ENCODE measurements at places on chromosomes 1 and 21.

GRCh38 chr1:67893126-67893495, 59.8 kb upstream of the GNG12 start:
- DNase-seq: no peak

DNA sequence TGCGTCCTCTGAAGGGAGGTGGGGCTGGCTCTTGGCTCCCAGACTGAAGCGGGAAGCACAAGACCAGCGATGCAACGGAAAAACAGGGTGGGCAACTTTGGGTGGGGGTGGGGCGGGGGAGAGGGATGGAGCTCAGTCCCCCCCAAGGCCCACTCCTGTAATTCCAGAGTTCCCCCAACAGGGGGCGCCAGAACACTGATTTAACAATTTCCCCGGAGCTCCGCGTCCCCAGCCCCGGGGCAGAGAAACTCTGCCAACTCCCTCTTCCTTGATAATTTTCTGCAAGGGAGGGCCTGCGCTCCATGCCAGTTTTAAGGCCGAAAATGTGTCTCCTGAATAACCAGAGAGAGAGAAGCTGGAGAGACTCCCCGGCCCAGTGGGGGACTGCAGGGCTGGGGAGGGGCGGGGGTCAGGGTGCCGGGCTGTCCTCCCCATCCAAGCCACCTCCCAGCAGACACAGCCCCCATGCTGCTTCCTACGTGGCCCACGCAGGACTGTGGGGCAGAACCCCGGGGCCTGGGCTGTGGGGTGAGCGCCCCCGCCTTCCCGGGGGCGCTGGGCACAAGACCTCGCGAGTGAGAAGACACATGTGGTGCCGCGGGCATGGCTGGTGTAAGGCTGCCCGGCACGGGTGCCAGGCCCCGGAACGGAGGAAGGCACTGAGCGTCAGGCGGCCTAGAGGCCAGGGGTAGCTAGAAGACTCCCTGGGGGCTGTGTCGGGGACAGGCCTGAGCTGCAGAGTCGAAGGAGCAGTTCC, 51.4 kb downstream of the KIF21B start:
- DNase-seq: peak; percentile 64

DNA sequence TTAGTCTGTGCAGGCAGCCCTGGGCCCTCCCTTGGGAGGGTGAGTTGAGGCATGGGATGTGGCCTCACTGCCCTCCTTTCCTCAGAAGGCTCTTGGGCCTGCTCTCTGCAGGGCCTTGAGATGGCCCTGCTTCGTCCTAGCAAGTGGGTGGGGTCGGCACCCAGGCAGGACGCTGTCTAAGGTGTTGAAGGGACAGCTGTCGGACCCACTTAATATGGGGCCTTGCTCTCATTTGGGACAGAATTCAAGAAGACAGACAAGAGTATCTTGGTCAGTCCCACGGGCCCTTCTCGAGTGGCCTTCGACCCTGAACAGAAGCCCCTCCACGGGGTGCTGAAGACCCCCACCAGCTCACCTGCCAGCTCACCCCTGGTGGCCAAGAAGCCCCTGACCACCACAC, 26.0 kb upstream of the PDXK start:
- DNase-seq: no peak

GRCh38 chr1:56569661-56570060, 9.7 kb downstream of the PLPP3 start:
- DNase-seq: no peak

- no peak for DNase-seq
These were observed 85.6 kb upstream of the ZRANB2 start for GRCh38 chr1:71166178-71167173.

GRCh38 chr1:11796036-11796828, 9.5 kb downstream of the MTHFR start:
- no peak for DNase-seq

- DNase-seq: no peak
These were observed 15.7 kb upstream of the LUZP1 start for GRCh38 chr1:23184212-23184934.

- no peak for DNase-seq
These were observed 1.1 kb upstream of the PRXL2B start for GRCh38 chr1:2585318-2586092.

GRCh38 chr1:1908506-1908791, 6.6 kb upstream of the CALML6 start:
- no peak for DNase-seq

DNA sequence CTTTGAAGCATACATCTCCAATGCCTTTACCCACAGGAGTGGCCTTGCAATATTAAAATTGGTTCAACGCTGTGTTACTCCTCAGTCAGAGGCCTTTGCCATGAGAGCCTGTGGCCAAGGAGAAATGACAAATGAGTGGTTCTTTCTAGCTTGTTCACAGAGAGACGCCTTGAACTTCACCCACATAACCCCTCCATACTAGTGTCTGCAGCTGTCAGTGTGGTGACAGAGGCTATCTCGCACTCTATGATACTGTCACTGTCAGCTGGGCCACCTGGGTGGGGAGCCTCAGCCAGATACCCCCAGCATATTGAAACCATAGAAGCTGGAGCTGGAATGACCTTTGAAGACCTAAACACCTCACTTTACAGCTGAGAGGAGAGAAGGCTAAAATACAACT, 57.4 kb upstream of the LBR start:
- no peak for DNase-seq

DNA sequence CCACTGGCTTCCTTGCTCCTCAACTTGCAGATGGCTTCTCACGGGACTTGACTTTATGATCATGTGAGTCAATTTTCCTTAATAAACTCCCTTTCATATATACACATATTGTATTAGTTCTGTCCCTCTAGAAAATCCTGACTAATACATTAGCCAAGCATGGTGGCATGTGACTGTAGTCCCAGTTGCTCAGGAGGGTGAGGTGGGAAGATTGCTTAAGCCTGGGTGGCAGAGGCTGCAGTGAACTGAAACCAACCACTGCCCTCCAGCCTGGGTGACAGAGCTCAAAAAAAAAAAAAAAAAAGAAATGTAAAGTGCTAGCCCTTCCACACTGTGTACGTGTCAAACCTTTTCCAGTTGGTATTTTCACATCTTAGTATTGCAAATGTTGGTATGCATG, 857.0 kb downstream of the LTN1 start:
- no peak for DNase-seq

- no peak for DNase-seq
These were observed 12.4 kb upstream of the EDARADD start for GRCh38 chr1:236381565-236382158.

DNA sequence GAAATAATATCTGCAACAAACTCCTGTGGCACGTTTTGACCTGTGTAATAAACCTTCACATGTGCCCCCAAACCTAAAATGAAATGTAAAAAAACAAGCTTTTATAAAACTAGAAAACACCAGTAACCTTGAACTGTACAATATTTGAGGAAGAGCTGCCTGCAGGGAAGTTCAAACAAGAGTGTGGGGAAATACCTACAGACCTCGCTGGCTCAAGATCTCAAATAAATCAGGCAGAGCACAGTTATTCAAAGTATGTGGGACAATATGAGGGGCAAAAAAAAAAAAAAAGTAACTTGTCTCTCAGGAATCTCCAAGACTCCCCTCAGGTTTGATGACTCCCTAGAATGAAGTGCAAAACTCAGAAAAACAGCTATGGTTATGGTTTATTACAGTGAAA, 37.9 kb upstream of the PPIH start:
- no peak for DNase-seq

- DNase-seq: no peak
These were observed 52.9 kb upstream of the PRRC2C start for GRCh38 chr1:171432473-171432872.

DNA sequence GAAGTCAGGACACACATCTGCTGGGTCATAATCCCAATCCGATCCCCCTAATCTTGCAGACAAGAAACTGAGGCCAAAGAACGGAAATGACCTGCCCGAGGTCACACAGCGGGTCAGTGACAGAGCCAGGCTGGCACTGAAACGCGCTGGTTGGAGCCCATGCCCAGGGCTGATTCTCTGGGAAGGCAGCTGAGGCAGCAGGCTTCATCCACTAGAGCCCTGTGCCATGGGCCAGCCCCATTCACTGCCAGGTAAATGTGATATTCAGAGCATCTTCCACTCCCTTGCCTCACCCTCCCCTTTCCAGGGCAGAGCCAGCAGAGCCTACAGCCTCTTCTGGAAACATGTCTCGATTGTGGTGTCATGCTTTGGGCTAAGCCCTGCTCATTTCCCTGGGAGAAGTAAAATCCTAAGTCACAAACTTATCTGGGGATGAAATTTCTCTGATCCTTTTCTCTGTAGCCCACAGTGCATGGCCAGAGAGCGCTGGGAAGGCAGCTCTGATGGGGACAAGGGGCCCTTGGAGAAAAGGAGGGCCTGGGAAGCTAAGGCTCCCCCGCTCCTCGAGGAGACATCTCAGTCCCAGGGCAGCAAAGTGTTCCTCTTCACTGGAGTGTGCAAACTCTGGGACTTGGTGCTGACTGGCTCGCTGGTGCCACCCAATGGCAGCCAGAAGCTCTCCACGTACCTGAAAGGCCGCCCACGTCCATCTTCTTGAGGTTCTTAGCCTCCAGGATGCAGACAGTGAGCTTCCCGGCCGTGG, 110.4 kb downstream of the SYT2 start:
- no peak for DNase-seq

GRCh38 chr1:39952359-39953110, 2.4 kb upstream of the MFSD2A start:
- no peak for DNase-seq

DNA sequence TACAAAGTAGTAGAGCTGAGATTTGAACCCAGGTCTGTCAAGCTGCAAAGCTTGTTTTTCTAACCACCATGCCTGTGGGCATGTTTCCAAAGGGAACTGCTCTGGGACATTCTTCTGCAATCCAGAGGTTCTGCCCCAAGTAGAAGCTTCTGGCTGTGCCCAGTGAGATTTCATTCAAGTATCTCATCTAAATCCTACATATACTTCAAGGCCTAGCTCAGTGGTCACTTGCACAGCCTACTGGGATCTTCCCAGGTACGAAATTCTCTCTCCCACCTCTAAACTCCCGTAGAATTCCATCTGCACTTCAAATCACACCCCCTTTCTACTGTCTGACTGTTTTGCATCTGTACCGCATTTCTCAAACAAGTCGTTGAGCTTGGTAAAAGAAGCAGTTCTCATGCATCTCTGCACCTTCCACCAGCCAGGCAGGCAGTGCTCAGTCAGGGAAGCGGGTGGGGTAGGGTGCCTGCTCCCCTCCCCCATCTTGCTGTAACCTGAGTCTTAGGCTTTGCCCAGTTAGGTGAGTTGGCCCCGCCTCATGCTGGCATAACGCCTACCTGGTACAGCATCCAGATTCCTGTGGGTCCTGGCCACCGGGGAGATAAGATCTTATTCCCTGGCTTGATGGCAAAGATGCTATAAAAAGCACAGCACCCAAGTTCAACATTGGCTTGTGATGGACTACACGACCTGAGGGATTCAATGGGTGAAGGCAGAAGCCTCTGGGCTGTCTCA, 13.5 kb downstream of the SLC9A1 start:
- DNase-seq: no peak

DNA sequence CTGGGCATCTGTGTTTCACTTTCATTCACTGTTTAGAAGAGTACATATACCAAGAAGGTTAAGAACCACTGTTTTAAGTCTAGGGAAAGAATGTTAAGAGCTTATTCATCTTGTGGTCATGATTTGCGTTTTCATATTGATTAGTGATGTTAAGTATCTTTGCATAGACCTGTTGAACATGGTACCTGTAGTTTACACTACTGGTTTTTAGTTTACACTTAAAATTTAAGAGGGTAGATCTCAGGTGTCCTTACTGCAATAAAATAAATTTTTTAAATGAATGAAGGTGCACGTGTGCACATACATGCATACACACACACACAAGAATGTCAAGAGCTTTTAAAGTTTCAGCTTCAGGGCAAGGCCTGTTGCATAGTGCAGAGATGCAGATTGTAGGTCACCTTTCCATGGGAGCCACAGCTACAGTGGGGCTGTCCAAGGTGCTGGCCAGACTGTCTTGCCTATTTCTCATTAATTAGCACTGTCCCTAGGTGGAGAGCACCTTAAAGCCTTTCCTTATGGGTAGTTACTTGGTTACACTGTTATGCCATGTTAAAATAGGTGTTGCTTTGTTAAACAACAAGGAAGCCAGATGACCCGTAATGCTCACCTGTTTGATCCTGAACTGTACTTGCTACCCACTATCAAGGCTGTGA, 543.0 kb upstream of the DAB1 start:
- no peak for DNase-seq

GRCh38 chr1:245444945-245445344, 290.2 kb downstream of the KIF26B start:
- DNase-seq: no peak

DNA sequence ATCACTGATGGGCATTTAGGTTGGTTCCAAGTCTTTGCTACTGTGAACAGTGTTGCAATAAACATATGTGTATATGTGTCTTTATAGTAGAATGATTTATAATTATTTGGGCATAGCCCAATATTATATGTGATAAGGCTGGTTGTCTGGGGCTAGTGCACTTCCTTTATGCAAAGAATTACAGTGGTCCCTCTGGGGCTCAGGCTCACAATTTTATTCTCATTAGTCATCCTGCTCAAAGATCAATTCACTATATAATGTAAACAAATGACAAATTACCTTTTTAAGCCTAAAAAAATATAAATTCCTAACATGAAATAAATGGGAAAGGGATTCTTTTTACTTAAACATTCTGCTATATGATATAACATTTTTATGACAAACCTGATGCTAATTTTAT, 5.0 kb downstream of the PLPPR4 start:
- DNase-seq: no peak

- no peak for DNase-seq
These were observed 380.8 kb downstream of the HHIPL2 start for GRCh38 chr1:222167111-222167510.

DNA sequence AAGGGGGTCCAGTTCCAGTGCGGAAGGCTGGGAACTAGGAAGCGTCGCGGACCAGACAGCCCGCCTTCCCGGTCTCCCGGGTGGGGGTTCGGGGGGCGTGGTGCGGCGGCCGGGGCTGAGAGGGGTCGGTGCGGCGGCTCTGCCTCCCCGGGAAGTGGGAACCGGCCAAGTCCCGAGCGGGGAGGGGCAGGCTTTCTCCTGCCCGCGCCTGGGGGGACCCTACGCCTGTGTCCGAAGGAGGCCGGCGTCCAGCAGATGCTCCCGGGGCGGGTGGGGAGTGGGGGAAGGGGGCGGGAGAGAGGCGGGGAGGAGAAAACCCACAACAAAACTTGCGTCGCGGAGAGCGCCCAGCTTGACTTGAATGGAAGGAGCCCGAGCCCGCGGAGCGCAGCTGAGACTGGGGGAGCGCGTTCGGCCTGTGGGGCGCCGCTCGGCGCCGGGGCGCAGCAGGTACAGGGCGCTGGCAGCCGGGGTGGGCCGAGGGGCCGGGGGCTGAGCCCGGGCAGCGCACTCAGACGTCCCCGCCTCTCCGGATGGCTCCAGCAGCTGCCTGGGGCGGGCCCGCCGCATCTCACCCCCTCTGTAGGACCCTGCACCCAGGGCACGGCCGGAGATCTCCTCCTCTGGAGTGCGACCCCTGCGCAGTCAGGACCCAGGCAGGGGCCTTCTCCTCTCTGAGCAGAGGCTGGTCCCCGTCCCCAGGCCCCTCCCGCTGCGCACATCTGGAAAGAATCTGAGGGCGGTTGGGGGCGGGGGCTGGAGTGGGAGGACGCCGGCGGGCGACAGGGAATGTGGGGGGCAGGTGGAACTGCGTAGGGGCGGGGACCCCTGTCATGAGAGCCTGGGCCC, at the start of gene PODN:
Gene PODN (plus strand): TSS at position 355 of the 849 bp plus-strand sequence. CDS start 7,643 bp downstream, outside the sequence.
- DNase-seq: no peak
